ENCODE measurements at places on chromosomes 4 and X.

- DNase-seq, result no peak
These were observed 102.3 kb downstream of the MID1 start for GRCh38 chrX:10518073-10518472.

GRCh38 chr4:121041307-121042090 lies 30.8 kb downstream of the NDNF start:
- no peak for DNase-seq

GRCh38 chr4:123564758-123565346 lies 168.3 kb downstream of the SPRY1 start:
- DNase-seq, result no peak

GRCh38 chr4:177393236-177393635 lies 49.0 kb downstream of the AGA start:
- no peak for DNase-seq

- no peak for DNase-seq
These were observed 57.7 kb upstream of the PASD1 start for GRCh38 chrX:151505796-151506195.

GRCh38 chrX:150212672-150213480 lies 150.2 kb upstream of the MAMLD1 start:
- no peak for DNase-seq

- DNase-seq, result no peak
These were observed 822.6 kb downstream of the GLUD2 start for GRCh38 chrX:121869876-121870477.

DNA sequence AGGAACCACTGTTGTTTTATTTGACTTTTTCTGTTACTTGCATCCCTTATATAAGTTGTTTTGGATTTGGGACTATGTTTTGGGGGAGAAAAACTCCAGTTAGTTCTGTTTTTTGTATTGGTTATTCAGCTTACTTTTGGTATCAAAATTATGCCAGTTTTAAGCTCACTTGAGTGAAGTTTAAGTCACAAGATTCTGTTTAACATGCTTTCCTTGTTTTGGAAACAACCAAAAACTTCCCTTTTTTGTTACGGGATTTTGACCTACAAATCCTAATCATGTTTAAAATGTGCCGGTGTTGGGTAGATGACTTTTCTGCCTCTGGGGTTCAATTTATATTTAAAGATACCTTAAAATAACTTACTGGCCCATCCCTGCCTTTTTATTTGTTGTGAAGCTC lies 36.0 kb downstream of the CCNI start:
- DNase-seq, result no peak

- no peak for DNase-seq
These were observed 47.7 kb downstream of the LNX1 start for GRCh38 chr4:53543561-53543960.

DNA sequence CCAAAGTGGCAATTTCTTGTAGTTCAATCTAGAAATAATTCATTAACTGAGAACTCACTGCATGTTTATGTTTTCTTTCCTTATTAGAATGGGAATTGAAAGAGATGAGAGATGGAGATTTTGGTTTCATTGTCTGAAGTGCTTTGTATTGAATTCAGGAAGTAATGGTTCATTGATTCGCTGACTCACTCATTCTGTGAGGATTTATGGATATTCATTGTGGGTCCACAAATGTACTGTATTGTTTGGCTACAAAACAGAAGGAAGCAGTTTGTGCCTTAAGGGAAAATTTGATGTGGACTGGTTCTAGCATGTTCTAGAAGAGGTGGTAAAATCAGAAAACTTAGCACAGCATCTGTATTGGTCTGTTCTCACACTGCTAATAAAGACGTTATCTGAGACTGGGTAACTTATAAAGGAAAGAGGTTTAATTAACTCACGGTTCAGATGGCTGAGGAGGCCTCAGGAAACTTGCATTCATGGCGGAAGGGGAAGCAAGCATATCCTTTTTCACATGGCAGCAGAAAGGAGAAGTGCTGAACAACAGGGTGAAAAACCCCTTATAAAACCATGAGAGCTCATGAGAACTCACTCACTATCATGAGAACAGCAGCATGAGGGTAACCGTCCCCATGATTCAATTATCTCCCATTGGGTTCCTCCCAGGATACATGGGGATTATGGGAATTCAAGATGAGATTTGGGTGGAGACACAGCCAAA lies 132.3 kb upstream of the VCX3A start:
- DNase-seq, result no peak

- DNase-seq, result peak; percentile 26
These were observed 284.0 kb downstream of the BCOR start for GRCh38 chrX:39813631-39814277.

- no peak for DNase-seq
These were observed 18.5 kb upstream of the BDH2 start for GRCh38 chr4:103118166-103118565.

DNA sequence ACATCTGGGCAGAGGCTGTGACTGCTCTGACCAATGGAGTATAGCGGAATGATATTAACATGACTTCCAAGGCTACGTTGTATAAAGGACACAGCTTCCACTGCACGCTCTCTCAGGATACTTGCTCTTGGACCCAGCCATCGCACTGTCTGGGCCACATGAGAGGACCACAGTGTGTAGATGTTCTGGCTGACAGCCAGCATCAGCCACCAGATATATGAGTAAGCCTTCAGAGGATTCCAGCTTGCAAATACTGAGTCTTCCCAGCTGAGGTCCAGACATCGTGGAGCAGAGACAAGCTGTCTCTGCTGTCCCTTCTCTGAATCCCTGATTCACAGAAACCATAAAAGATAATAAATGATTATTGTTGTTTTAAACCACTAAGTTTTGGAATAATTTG lies 146.8 kb upstream of the USP9X start:
- DNase-seq, result no peak
